GM04504 (cell line): ENCODE measurements at places on chromosomes 1 and 21.

DNA sequence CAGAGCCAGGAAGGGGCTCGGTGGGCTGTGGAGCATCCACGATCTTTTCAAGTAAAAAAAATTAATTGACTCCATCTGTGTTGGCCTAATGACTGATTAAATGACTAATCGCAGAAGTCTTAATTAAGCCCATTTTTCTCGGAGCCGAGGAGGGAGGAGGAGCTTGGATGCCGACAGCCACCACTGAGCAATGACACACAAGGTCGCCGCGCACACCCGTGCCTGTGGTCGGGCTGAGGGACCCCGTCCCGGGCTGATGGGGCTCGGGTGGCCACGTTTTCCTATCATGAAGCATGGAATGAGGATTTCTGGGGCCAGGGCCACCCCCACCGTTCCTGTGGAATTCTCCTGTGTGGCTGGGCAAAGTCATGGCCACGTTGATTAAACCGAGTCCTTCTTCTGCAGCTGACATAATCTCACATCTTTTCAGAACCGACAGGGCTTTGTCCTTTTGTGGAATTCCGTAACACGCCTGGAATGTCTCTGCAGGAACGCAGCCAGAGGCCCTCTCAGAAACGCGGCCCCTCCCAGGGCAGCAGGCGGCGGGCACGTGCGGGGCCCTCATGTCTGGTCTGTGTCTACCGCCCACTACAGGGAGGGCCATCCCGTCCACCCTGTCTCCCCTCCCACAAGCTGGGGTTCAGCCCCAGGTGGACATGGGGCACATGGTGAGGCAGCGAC, 60.7 kb downstream of the MORN1 start:
- DNase-seq = peak; percentile 83

- no peak for DNase-seq
Observed at GRCh38 chr1:22259551-22260282, 116.8 kb upstream of the WNT4 start.

DNA sequence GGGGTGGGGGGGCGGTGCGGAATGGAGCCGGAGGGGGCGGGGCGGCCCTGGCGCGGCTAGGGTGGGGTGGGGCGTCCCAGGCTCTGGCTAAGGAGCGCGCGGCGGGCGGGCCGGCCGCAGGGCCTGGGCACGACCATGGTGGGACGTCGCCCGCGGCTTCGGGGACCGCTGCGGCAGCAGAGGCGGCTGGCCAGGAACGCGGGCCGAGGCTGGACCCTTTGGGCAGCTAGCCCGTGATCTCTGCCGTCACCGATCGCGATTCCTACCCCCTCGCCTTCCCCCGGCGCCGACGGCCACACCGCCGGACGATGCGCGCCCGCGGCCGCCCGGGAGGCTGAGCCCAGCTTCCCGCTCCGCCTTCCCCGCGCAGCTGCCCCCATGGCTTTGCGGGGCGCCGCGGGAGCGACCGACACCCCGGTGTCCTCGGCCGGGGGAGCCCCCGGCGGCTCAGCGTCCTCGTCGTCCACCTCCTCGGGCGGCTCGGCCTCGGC, at the start of gene MAP3K21:
Gene MAP3K21 (plus strand): TSS at position 74 of the 491 bp plus-strand sequence. CDS start 305 bp downstream, at position 379.
- DNase-seq = no peak

GRCh38 chr1:24027838-24028468, 47.8 kb upstream of the SRSF10 start:
- DNase-seq = no peak

GRCh38 chr1:63693944-63694571, 79.8 kb upstream of the ROR1 start:
- no peak for DNase-seq

DNA sequence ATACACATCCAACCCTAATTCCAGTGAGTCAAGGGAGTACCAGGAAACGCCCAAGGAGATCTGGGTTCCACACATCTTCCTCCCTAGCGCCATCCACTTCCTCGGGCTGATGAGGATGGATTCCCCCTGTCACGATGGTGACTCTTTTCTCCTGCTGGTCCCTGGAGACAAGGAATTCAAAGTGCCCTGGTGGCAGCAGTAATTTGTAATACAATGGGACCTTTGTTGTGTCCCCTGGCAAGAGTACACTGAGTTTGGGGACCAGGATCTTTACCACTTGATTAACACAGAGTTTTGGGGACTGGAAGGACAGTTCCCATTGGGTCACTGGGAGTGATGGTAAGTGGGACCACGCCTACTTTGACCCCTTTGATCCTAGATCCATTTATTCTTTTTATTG, 9.4 kb upstream of the JAK1 start:
- DNase-seq = no peak

DNA sequence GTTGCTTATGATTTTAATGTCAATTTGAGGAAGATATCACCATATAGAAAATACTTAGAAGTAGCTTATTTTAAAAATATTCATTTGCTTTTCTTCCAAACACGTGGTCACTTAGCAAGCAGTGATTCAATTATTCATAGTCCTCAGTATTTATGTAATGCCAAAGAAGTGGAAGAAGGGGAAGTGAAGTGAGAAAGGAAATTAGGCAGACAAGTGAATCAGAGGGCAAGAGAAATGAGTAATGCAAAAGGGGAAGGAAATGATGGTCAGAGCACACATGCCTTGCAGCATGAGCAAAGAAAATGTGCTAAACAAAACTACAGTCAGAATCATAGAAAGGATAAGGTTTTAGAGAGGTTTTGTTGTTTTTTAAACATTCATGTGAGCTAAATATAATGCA, 31.8 kb downstream of the SDCCAG8 start:
- DNase-seq = peak; percentile 48

- DNase-seq = no peak
Observed at GRCh38 chr1:208219098-208219658, 25.0 kb downstream of the PLXNA2 start.

- no peak for DNase-seq
Observed at GRCh38 chr1:58845942-58846341, 62.1 kb upstream of the JUN start.

DNA sequence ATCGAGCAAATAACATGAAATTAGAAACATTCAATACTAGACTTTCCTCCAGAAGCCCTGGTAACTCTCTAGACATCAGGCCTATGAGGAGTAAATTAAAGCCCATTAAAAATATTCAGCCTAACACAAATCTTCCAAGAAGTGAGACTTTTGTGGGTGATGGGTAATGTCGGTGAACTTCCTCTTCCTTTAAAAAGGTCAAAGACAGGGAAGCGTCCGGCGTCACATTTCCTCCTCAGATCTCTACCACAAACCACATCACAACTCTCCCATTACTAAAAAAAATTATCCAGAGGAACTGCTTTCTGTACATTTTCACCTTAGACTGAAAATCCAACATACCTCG, 1.4 kb downstream of the EIF4G3 start:
- no peak for DNase-seq

DNA sequence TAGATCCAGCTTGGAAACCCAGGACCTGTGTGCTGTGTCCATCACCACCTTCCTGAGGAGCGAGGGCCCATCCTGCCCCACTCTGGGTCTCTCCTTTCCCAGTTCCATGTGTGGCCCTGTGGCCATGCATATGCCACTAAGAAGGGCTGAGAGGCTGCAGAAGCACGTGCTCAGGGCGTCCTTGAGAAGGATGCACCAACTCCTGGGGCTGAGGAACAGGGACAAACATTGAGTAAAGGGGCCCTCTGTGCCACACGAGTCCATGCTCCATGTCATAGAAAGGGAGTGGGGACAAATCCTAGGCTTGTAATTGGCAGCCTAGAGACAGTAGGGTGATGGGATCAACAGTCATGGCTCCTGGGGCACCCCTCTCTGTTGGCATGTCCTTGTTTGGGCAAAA, 8.4 kb downstream of the ETV3L start:
- DNase-seq = no peak

DNA sequence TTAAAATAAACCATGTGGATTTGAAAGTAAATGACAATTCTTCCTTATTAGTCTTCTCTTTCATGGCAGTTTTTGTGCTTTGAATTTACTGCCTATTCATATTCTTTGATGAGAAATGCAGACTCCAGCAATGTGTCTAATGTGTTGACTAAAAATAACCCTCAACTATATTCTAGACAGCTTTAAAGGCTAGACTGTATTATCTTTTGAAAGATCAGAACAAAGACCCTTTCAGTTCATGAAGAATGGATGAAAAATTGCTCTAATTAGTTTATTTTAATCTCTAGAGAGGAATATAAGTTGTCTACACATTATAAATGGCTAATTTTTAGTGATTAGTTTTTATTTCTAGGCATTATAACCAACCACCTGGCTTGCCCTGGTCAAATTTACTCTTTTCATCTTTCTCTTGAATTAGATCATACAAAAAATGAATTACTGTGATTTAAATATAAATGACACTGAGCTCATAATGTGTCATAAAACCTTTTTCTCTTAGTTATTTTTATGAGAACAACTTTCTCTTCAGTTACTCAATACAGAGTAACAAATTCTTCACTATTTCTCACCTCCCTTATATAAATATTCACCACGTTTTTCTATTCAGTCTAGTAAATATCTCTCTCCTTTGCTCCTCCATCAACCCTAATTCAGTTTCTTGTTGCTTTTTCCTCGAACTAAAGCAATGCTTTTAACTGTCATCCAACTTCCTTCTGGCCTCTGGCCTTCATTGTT, 428.5 kb upstream of the TMPRSS15 start:
- no peak for DNase-seq

GRCh38 chr1:201530741-201531531, 8.0 kb upstream of the NAV1 start:
- peak; percentile 85 for DNase-seq
